T follicular helper cell (primary cell): ENCODE measurements at places on chromosomes 6 and 20.

DNA sequence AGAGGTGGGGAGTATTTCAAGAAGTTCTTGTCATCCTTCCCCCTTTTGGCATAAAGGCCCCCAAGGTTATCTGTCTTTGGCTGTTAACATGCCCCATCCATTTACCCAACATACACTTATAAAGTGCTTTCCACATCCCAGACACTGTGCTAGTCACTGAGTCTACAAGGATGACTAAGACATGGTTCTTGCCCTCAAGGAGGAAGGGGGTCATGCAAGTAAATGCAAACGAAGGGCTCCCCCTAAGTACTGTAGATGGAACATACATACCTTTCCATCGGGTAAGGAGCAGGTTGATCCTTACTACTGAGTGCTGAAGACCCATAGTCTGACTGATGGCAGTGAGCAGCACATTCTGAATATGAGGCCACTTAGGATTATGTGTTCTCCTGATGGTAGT, 38.3 kb downstream of the HECA start:
- DNase-seq: no peak

GRCh38 chr20:3767110-3767426, 485 bp downstream of the ADISSP start:
- DNase-seq: no peak

- DNase-seq: no peak
These were observed 66.9 kb upstream of the RIN2 start for GRCh38 chr20:19691125-19691524.

DNA sequence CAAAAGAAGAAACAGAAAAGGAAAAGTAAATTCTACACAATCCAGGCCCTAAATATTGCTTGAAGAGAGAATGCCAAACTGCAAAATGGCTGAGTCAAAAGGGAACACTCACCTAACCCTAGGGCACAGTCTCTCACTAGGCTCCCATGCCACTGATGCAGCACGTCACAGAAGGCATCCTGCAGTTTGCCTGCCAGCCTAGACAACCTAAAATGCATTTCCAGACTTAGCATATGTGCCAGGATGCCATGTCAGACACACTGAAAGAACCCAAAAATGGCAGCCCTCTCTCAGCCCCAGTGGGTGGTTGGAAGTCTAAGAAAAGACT, 10.6 kb upstream of the SIRPD start:
- DNase-seq: no peak

DNA sequence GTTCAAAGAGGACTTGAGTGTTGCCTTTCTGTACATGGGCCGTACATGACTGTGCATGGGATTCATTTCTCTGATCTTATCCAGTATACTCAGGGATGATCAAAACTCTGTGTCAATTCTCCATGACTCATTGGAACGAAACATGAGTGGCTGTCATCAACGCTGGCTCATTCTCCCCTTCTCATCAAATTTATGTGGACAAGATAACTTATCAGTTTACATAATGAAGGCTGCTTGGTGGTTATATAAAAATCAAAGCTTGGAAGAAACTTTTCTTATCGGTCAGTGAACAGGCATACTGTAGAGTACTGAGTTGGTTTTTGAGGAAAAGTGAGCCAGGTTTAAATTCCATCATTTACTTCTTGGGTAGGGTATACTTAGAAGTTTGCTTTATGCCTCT, 24.9 kb downstream of the CRISP1 start:
- no peak for DNase-seq

GRCh38 chr6:11824986-11825385, 46.4 kb upstream of the ADTRP start:
- no peak for DNase-seq

- DNase-seq: no peak
These were observed 105.1 kb upstream of the GPR6 start for GRCh38 chr6:109872968-109873545.

DNA sequence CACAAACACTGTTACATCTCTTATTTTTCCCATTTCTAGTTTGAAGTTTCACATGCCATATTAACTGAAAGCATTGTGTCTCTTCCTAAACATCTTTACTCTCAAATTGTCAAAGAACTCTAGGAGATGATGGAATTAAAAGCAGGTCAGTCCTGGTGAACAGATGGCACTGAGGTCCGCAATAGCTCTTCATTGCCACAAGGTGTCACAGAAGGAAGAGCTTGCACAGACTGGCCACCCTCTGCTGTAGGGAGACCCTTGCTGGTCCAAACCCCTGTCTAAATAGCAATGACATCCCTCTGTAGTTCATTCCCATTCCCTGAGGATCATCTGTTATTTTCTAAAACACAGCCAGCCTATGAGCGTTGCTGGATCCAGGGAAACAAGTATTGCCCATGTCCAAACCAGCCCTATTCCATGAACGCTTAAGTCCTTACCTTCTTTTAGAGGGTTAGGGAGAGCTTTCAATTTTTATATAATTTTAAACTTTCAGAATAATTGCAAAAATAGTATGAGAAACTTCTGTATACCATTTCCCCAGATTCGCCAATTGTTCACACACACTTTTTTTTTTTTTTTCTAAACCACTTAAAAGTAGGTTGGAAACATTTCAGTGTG, 10.1 kb upstream of the HDAC2 start:
- no peak for DNase-seq

GRCh38 chr6:6277413-6277812, 43.0 kb downstream of the F13A1 start:
- no peak for DNase-seq

GRCh38 chr20:32326504-32326845, 31.7 kb upstream of the ASXL1 start:
- DNase-seq: no peak

GRCh38 chr20:57596998-57597939, 23.0 kb downstream of the ZBP1 start:
- DNase-seq: peak; percentile 59

- no peak for DNase-seq
These were observed 46.9 kb downstream of the PCSK2 start for GRCh38 chr20:17273717-17274116.

GRCh38 chr20:34771680-34772081, 53.8 kb downstream of the NCOA6 start:
- no peak for DNase-seq

GRCh38 chr20:3014179-3014578, 29.2 kb upstream of the GNRH2 start:
- DNase-seq: no peak

- no peak for DNase-seq
These were observed 108.7 kb upstream of the LRFN2 start for GRCh38 chr6:40695750-40696415.

DNA sequence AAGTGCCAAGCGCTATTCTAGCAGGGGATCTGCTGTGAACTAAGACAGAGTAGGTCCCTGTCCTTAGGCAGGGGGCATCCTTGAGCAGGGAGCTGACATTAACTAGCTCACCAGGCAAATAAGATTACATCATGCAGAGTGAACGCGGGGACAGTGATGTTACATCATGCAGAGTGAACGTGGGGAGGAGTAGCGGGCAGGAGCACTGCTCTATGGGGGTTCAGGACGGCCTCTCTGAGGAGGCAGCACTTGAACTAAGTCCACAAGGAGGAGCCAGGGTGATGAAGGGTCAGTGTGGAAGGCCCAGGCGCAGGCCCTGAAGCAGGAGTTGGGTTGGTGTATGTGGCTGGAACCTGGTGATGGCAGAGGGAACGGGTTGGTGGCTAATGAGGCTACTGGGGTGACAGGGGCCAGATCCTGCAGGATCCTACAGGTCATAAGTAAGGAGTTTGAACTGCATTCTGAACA, 38.7 kb downstream of the KAT14 start:
- DNase-seq: no peak

- DNase-seq: no peak
These were observed 54.3 kb upstream of the SLC22A16 start for GRCh38 chr6:110530671-110531070.

DNA sequence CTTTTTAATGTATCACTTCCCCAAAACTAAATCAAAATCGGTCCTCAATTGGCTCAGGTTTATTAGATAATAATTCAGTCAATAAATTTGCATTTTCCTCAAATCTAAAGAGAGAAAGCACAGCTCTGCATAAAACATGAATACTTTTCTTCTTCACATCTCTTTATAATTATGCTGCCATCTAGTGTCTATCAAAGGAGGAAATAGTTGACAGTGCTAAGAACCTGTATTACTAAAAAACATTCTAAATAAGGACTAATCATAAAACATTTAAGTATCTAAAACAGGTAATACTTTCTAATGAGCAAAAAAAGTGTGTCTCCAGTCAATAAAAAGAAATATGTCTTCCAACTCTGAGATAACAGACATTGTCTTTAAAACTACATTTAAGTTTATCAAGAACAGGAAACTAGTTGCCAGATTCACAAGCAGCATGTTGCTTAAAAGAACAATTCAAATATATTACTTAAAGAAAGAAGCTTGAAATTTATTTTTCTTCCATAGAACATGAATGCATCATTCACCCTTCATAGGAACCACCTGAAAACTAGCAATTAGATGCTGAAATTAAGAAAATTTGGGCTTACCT, 56.5 kb upstream of the DST start:
- DNase-seq: no peak

DNA sequence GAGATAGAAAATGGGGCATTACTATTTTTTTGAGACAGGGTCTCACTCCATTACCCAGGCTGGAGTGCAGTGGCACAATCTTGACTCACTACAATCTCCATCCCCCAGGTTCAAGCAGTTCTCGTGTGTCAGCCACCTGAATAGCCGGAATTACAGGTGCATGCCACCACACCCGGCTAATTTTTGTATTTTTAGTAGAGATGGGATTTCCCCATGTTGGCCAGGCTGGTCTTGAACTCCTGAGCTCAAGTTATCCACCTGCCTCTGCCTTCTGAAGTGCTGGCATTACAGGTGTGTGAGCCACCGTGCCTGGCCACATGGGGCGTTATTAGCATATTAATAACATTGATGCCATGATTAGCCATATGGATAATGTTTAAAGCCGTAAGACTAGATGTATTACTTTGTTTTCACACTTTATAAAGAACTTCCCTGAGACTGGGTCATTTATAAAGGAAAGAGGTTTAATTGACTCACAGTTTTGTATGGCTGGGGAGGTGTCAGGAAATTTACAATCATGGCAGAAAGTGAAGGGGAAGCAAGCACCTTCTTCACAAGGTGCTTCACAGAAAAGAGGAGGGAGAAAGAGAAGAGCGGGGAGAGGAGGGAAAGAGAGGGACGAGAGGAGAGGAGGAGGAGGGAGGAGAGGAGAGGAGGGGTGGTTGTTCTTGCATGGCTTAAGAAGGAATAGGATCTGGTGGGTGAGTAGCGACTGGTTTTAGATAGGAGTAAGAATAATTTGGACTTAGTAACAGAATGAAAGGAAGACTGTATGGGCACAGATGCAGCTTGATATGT, 51.9 kb downstream of the MYO6 start:
- no peak for DNase-seq

DNA sequence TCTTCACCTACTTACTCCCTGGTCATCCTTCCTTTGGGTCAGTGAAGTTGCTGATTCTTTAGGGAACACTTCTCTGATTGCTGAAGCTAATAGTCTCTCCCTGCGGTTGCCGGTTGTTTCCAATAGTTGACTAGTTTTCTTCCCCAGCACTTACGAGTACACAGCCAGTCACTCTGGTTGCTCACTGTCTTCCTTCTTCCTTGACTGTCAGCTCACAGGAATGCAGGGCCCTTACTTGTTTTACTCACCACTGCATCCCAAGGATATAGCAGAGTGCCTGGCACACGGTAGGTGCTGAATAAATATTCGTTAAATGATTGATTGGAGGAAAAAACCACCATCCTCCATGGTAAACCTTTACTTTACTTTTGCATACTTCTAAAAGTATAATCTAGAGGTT, 345.0 kb downstream of the QKI start:
- no peak for DNase-seq

GRCh38 chr6:131761060-131761761, 46.6 kb upstream of the ENPP1 start:
- DNase-seq: no peak

- DNase-seq: no peak
These were observed 25.6 kb upstream of the MBOAT1 start for GRCh38 chr6:20237677-20238460.

DNA sequence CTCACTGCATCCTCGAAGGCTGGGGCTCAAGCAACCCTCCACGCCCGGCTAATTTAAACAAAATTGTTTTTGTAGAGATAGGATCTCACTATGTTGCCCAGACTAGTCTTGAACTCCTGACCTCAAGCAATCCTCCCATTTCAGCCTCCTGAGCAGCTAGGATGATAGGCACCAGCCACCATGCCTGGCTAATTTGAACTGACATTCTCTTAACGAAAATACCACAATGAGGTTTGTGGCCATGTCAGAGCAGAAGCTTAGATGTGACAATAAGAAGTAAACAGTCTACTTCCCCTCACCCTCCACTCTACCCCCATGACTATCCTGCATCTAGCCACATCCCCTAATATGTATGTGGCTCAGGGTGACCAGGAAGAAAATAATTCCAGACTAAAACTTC, 74.8 kb upstream of the PLCB4 start:
- DNase-seq: no peak
